Activated CD4-positive, alpha-beta memory T cell treated with anti-CD3 and anti-CD28 coated beads for 36 hours (primary cell): ENCODE measurements at places on chromosomes 11 and 22. TPM values are rescaled to one million over a fixed set of nuclear protein-coding genes. Genes with fewer than 3 reads are reported as not detected.

DNA sequence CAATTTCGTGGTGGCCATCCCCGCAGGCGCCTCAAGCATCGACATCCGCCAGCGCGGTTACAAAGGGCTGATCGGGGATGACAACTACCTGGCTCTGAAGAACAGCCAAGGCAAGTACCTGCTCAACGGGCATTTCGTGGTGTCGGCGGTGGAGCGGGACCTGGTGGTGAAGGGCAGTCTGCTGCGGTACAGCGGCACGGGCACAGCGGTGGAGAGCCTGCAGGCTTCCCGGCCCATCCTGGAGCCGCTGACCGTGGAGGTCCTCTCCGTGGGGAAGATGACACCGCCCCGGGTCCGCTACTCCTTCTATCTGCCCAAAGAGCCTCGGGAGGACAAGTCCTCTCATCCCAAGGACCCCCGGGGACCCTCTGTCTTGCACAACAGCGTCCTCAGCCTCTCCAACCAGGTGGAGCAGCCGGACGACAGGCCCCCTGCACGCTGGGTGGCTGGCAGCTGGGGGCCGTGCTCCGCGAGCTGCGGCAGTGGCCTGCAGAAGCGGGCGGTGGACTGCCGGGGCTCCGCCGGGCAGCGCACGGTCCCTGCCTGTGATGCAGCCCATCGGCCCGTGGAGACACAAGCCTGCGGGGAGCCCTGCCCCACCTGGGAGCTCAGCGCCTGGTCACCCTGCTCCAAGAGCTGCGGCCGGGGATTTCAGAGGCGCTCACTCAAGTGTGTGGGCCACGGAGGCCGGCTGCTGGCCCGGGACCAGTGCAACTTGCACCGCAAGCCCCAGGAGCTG, 24.8 kb downstream of the ADAMTS15 start:
- no peak overlapping the region for H3K4me3 ChIP-seq
- peaks cover 1% of the 10 kb centered on the region for H3K27me3 ChIP-seq
- no peaks in the 10 kb centered on the region for H3K36me3 ChIP-seq
- H3K27ac ChIP-seq: no peak overlapping the region
- DNase-seq: no peak
- H3K4me1 ChIP-seq: peaks cover 5% of the 10 kb centered on the region

- H3K4me3 ChIP-seq: no peak overlapping the region
- no peaks in the 10 kb centered on the region for H3K4me1 ChIP-seq
- no peaks in the 10 kb centered on the region for H3K36me3 ChIP-seq
- H3K27ac ChIP-seq: no peak overlapping the region
Observed at GRCh38 chr22:48701296-48702030, 1126.2 kb downstream of the BRD1 start.

DNA sequence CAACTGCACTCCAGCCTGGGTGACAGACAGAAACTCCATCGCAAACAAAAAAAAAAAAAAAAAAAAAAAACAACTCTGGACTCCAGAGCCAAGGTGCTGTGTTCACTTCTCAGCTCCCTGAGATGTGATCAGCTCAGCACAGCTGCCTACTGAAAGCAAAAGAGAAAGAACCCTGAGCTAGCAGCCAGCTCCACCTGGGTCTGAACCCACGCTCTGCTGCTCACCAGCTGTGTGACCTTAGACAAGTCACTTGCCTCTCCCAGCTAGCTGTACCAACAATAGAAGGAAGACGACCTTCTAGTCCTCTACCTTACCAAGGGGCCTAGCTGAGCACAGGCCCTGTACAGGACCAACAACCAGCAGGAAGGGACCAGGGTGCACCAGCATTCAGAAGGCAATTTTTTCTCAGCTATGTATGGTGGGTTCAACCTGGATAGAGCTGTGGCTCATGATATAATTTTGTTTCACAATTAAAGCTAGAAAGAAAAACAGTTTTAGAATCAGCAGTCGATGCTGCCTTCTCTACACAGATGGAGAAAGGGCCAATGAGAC, 3.8 kb downstream of the DGCR2 start:
- H3K4me1 ChIP-seq: peaks cover 71% of the 10 kb centered on the region
- peaks cover 2% of the 10 kb centered on the region for H3K36me3 ChIP-seq
- peak; percentile 51 for DNase-seq
- no peak overlapping the region for H3K27ac ChIP-seq
- H3K27me3 ChIP-seq: no peaks in the 10 kb centered on the region

- H3K27ac ChIP-seq: no peak overlapping the region
- H3K4me1 ChIP-seq: peaks cover 6% of the 10 kb centered on the region
- H3K36me3 ChIP-seq: no peaks in the 10 kb centered on the region
- H3K4me3 ChIP-seq: no peak overlapping the region
- peaks cover 27% of the 10 kb centered on the region for H3K27me3 ChIP-seq
- no peak for DNase-seq
Observed at GRCh38 chr22:39300186-39300830, 19.1 kb downstream of the RPL3 start.

The PTPRCAP gene
- 93.5 TPM for total RNA-seq

GRCh38 chr11:67060111-67060522, 3.5 kb downstream of the RHOD start:
- H3K36me3 ChIP-seq: no peaks in the 10 kb centered on the region
- peaks cover 2% of the 10 kb centered on the region for H3K27me3 ChIP-seq
- H3K27ac ChIP-seq: no peak overlapping the region
- H3K4me3 ChIP-seq: no peak overlapping the region

The PPME1 gene
- total RNA-seq: 37.9 TPM

DNA sequence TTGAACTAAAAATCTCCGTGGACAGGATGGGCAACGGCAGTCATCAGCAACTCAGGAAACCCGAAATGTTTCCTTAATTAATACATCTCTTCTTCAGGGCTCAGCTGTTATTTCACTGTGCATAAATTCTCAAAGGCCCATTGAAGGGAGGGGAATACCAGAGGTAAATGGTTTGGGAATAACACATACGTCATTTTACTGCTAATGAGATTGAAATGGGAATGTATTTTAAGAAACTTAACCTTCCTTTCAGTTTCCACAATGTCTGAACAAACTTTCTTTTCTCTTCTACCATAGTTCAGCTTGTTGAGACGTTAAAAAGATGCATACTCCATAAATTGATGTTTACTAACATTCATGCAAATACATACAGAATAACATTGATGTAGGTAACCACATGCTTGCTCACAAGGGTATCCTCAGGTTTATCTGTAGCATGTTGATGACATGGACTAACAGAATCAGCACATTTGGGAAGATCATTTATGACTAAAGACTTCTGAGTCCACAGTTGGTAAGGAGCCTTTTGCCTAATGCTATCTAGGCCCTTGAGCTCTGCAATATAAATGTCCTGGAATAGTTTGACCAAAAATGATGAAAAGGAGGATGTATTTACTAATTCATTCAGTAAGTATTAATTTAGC, 7.7 kb upstream of the PRRG4 start:
- DNase-seq: no peak
- H3K4me1 ChIP-seq: peaks cover 20% of the 10 kb centered on the region
- H3K4me3 ChIP-seq: no peak overlapping the region

The RBMXL2 gene
- not detected for total RNA-seq

The SERHL2 gene
- 0.83 TPM for total RNA-seq
